ENCODE measurements at places on chromosomes 4 and X. TPM values are rescaled to one million over a fixed set of nuclear protein-coding genes. Genes with fewer than 3 reads are reported as not detected.

Gene ALB
- total RNA-seq = not detected

Gene SMIM10
- 0.65 TPM for total RNA-seq

Gene CETN2
- total RNA-seq = 8.9 TPM

Gene GYPA
- total RNA-seq = not detected

Gene ASB12
- total RNA-seq = 0.22 TPM

Gene MAGEA10
- total RNA-seq = not detected

Gene SOX3
- total RNA-seq = not detected

Gene PAGE4
- total RNA-seq = not detected

- DNase-seq = no peak
Measured at GRCh38 chrX:7552760-7553159, 290.2 kb upstream of the VCX start.

DNA sequence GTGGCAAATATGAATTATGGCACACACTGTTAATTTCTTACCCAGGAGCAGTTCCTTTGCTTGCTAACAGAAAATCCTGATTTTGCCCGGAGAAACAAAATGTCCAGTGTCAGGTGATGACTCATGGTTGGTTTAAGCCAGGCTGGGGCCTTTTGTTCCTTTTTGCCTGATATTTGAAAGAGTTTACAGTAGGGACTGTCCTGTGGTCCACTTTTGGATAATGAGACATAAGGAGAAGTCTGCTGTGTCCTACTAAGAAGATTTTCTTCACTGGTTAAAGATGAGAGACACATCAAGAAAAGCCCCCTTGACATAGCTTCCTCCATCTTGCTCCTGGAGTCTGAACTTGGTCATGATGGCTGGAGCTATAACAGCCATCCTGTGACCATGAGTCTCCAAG lies 12.1 kb upstream of the DRD5 start:
- DNase-seq = no peak

DNA sequence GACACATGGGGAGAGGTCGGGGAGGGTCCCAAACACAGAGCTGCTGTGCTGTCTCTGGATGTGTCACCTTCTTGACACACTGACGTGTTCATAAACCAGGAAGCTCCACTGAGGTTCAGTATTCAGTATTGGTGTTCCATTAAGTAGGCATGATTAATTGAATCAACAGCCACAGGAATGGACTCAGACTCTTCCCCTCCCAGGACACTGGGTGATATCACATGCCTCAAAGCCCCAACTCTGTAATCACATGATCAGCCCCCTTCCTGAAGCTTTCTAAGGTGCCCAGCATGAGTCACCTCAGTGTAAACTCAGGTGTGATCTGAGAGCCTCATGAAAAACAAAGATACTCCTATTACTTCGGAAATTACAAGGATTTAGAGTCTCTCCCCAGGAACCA lies 21.1 kb upstream of the HNRNPD start:
- no peak for DNase-seq

- DNase-seq = no peak
Measured at GRCh38 chr4:142683503-142683902, 162.6 kb downstream of the INPP4B start.

- no peak for DNase-seq
Measured at GRCh38 chr4:152563209-152563608, 27.3 kb upstream of the FBXW7 start.

- DNase-seq = no peak
Measured at GRCh38 chr4:151951671-151952050, 190.9 kb upstream of the GATB start.

GRCh38 chr4:151912632-151913031 lies 151.8 kb upstream of the GATB start:
- no peak for DNase-seq

DNA sequence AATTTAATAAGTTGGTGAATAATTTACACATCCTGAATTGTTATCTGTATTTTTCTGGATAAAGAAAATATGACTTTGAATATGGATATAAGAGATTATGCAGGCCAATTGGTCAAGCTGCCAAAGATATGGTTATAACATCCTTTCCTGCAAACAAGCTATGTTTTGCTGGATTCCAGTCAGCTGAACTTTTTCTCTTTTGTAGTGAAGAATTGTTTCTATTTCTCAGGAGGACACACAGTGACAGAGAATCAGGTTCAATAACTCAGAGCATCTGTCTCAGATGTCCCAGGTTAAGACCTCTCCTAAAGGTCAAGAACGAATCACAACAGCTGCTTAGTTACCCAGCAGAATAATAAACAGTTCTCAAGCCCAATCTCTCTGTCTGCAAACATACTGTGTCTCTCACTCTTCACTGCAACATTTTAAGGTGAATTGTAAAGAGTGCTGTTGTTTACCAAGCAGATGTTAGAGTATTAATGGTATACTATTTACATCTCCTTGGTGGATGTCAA lies 189.5 kb upstream of the ANKRD50 start:
- no peak for DNase-seq

- no peak for DNase-seq
Measured at GRCh38 chrX:105876658-105877057, 54.3 kb downstream of the NRK start.

DNA sequence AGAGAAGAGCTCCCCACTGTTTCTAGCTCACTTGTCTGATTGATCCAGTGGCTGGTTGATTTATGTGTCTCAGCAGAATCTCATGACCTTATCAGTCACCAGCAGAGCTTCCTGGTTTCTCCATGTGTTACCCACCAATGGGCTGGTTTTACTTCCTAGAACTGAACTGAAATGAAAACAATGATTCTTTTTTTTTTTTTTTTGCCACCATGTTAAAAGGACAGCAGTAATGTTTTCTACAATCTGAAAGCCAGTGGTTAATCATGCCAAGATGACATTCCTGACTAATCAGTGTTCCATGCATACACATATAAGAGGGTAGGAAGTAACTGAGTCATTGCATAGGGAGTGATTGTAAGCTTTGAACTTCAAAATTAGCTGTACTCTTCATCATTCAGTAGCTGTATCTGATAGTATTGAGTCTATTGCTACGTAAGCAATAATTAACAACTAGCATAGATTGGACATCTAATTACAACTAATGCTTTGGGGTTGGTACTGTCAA lies 67.7 kb downstream of the SLC4A4 start:
- no peak for DNase-seq

DNA sequence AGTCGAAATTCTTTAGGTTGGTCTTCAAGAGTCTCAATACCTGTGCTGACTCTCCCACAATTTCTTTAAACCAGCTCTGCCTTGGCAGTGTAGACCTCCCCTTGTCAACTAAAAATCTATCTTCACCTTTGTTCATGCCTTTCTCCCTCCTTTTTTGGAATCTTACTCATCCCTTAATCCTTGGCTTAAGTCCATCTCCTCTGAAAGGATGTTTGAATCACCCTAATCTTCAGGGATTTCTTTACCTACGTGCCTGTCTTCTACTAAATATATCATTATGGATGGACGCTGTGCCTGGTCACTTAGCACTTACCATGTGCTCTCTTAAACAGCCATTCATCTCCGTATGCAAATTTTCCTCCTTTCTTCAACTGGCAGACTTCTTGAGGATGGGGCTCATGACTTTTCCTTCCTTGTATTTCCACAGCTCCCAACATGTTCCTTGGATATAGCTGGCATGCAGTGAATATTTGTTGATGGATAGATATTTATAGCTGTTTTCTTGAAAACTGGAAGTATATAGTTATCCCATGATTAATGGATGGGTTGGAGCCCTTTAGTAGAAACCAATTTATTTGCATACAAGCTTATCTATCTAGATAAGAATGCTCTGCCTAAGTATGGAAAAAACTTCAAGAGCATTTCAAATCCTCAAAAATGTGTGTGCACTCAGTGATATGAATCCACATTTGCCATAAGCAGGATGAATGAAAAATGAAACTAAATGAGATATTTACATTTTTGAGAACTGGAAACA lies 166.6 kb downstream of the SPRY1 start:
- no peak for DNase-seq

DNA sequence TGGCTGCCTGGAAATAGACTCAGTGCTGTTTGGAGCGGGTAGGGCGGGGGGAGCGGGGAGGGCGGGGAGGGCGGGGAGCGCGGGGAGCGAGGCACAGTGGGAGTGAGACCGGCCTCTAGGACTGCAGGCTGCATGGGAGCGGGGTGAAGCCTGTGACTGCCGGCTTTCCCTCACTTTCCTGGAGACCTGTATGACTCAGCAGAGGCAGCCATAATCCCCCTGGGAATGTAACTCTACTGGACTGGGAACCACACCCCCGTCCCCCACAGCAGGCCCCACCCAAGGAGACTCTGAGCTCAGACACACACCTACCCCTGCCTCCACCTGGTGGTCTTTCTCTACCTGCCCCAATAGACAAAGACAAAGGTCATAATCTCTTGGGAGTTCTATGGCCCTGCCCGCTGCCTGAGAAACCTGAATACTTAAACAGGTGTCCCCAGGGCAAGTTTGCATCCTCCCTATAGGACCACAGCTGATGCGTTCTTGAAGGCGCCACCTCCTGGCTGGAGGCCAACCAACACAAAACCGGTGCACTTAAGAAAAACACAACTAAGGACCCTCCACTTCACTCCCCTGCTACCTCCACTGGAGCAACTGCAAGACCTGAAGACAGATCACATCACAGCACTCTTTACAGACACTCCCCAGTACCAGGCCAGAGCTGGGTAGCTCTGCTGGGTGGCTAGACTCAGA lies 18.0 kb downstream of the HDAC8 start:
- no peak for DNase-seq

- no peak for DNase-seq
Measured at GRCh38 chr4:8729408-8730149, 137.0 kb downstream of the CPZ start.

DNA sequence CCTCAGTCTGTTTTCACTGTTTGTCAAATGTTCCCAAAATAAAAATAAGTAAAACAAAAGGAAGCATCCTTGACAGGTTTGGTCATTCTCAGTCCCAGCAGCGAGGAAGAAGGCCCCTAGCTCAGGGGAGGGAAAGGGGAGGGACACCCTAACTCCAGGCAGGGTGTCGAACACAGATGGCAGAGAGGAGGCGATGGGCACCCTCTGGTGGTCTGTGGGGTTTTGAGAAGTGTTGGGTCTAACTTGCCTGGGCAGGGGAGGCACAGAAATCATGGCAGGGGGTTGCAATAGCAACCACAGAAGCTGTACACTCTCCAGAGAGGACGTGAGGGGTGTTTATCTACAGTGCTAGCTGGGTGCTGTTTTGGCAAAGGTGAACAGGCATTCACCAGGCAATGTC lies 229.8 kb upstream of the SFRP2 start:
- no peak for DNase-seq

GRCh38 chr4:113974467-113974866 lies 5.0 kb downstream of the ARSJ start:
- DNase-seq = no peak

DNA sequence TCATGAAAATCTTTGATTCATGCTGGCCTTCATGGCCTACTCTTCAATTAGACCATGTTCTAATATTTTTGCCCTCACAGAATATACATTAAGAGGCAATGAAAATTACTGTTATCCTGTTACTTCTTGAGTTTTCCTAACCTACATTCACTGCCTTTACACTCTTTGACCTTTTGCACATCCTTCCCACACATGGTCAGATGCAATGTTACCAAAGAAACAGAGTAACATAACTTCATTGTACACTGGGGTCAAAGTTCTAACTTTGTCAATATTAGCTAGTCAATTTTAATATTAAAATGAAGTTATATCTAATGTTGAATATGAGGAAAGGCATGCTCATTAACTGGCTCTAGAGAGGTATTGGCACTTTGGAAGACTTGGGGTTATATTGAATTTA lies 284.8 kb downstream of the TEX13C start:
- no peak for DNase-seq

DNA sequence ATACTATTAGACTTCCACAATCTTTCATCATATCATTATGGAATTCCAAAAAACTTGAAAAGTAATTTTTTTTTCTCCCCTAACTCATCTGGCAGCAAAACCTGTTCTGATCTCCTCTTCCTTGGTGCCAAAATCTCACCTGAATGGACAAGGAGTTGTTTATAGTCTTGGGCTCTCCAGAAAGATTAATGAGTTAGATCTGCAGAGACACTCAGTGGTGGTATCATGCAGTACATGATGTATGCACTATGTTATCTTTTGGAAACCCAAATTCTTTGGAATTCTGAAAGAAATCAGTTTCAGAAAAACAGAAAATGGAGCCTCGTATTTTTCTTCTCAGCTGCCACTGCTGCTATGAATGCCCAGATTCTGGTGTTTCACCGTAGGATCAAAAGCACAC lies 11.7 kb downstream of the GPM6B start:
- DNase-seq = no peak

DNA sequence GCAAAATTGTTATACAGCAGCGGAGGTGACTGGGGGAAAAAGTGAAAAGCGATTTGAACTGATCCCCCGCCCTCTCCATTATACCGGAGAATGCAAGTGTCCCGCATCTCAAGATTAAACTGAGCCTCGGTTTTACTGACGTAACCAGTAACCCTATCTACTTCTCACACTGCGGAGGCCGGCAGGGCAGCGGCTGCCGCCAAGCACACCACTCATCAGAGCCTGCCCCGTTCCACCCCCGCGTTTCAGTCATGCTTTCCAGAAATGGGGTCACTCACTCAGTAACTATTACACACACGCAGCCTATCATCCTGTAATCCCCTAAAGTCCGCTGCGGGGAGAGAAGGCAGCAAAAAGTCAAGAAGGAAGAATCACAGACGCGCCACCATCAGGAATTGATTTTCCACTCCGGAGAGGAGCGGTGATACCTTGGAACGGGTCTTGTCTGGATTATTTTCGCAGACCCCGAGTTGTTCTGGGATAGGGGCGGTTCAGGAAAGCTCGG lies 1.4 kb downstream of the RPS6KA3 start:
- peak; percentile 55 for DNase-seq

- DNase-seq = no peak
Measured at GRCh38 chrX:1248331-1249061, 20.1 kb upstream of the CSF2RA start.

DNA sequence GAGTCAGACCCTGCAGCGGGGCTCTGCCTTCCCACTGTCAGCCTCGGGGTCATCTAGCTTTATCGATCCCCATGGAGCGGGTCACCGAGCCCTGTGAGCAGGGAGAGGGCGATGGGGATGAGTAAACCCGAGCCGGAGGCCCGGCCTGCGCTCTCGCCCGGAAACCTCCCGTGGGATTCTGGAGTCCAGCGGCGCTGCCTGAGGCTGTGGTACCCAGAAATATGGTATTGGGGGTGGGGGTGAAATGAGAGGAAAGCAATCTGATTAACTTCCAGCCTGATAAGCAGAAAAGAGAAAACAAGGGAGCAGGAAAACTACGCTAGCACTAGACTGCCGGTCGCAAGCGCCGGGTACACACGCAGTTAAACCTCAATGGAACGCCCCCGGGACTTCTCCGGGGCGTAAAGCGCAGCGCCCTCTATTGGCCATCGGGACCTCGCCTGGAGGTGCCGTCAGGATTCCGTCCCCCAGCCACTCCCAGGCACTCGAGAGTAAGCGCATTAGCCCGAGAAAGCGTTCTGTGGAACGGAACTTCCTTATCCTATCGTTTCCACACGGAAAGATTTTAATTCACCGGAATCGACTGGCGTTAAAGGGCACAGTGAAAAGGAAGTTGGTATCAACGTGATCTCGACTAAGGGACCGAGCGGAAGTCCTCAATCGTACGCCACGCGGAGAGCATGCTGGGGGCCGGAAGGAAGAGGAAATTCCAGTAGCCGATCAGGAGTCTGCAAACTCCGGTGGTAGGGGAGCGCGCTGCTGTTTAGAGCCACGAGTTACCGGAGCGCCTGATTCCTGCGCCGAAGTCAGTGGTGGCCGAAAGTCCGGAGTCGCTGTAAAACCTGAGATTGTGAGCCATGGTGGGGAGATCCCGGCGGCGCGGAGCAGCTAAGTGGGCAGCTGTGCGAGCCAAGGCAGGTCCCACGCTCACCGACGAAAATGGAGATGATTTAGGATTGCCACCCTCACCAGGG lies at the start of gene UTP3:
UTP3 (plus strand) TSS at position 712 of the 974 bp plus-strand sequence; CDS start at position 858, 146 bp downstream.
- peak; percentile 91 for DNase-seq

GRCh38 chr4:143411527-143412419 lies 75.1 kb downstream of the GAB1 start:
- DNase-seq = no peak

Measured in activated naive CD8-positive, alpha-beta T cell treated with anti-CD3 and anti-CD28 coated beads, Interleukin-2, amount 10 ng/mL, durations not matched to agents 7 days and 5 days (primary cell).